Posterior vena cava (tissue), 2 donors: ENCODE measurements at places on chromosomes 4 and X. TPM values are rescaled to one million over a fixed set of nuclear protein-coding genes. Genes with fewer than 3 reads are reported as not detected.
A peak's percentile ranks its signal among the peaks of the same experiment; 100 is the strongest.

DNA sequence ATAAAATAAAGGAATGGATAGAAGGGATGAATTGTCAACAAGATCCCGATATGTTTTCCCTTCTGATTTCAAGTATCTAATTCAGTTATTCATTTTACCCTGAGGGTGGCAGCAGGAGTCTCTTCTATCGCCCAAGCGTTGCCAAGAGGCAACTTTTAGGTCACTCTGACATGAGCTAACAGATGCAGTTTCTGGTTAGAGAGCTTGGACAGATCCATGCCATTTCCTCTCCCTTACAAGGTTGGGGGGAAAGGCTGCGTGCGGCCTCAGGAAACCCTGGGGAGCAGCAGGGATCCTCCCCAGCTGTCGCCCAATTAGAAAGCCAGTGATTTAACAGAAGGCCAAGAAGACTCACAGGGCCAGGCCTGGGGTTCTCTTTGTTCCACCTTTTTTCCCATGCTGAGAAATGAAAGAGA lies 35.3 kb upstream of the WAS start:
- no peak for DNase-seq

- DNase-seq: peak; percentile 49
These were observed 25.1 kb downstream of the GAK start for GRCh38 chr4:907103-907400.

- peak; percentile 83 for DNase-seq
These were observed 35.2 kb downstream of the SLC25A5 start for GRCh38 chrX:119503484-119503861.

DNA sequence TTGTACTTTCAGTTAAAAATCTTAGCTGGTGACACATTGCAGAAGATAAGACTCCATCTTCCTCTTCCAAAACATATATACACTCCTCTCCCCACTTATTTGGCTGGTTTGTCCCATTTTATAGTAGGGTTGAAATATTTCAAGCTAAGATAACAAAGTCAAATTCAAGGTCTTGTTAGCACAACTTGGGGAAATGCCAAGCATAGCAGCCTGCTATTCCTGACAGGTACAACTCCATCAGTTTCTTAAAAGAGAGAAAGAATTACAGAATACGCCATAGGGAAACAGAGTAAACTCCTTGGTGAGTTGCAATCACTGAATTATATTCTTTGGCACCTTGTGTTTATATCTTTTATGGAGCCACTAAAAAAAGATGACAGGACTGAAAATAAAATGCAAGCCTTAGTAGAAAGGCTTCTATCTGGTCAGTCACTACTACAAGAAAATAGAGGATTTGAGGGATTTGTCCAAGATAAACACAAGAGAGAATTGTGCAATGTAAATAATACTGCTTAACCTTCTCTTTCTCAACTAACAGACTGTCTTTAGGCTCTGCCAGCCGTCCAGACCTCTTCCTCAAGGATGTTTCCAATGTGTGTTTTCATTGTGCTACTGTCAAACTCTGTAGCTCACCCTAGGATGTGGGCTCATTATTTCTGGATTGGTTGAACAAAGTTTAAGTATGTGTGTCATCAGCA lies 170.3 kb downstream of the VEGFC start:
- no peak for DNase-seq

DNA sequence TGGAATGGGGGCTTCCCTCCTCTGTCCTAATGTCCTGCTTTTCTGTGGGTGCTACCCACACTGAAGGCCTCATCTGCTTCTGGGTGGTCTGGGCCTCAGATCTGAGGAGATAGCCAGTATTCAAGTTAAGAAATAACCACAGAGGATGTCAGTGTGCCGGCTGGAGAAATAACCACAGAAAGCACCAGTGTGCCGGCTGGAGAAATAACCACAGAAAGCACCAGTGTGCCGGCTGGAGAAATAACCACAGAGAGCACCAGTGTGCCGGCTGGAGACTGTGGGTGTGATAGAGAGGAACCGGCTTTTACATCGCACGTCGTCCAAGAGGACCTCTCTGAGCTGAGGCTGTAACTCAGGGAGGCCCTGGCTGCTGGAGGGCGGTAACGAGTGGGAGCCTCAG lies 65.7 kb upstream of the PSAPL1 start:
- DNase-seq: no peak

- DNase-seq: peak; percentile 60
These were observed 39.5 kb downstream of the NOP14 start for GRCh38 chr4:2923668-2924173.

GRCh38 chrX:530726-531610 lies 99.6 kb upstream of the SHOX start:
- no peak for DNase-seq

- no peak for DNase-seq
These were observed 601.1 kb upstream of the GRIA3 start for GRCh38 chrX:122582975-122583305.

- no peak for DNase-seq
These were observed 559 bp upstream of the PCDH18 start for GRCh38 chr4:137532869-137533236.

PNMA6E gene
- not detected for total RNA-seq

DNA sequence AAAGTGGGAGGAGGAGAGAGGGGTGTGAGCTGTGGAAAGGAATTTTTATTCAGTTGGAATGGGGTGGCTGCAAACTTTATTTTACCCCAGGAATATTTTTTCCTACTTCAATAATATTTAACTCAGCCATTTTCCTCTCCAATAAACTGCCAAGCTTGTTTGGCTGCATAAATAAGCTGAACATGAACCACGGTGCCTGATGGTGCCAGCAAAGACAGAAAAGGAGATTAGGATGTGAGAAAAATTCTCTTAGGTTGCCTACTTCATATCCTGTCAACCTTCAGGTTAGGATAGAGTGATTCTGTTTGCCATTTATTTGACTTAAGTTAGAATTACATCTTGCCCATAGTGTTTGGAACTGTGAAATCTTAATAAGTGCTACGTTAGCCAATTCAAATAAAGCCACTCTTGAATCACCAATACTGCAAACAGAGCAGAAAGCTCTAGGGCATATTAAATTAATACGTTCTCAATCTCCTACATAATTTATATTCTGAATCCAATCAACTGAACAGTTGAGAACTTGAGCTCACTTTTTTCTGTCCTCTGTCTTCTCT lies 195.1 kb downstream of the ARHGAP24 start:
- DNase-seq: no peak

DNA sequence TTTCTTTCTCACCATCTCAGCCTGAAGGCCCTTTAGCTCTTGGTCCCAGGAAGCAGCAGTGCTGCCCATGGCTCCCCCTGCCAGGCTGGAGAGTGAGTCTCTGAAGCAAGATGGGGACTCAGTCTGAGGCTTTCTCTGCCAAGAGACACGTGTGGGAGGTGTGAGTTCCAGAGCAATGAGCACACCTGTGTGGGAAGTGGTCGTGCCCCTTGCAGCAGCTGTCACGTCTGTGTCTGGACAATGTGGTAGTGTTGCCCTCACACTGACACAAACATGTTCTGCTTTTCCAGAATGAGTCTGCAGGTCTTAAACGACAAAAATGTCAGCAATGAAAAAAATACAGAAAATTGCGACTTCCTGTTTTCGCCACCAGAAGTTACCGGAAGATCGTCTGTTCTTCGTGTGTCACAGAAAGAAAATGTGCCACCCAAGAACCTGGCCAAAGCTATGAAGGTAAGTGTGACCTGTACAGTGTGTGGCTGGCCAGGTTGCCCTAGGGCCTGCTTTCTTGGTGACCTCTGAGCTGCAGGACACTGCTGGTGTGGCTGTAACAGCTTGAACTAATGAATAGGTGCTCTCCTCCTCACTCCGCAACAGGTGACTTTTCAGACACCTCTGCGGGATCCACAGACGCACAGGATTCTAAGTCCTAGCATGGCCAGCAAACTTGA lies 1.9 kb downstream of the TACC3 start:
- peak; percentile 68 for DNase-seq

SASH3 gene
- 11.6 TPM for total RNA-seq

DNA sequence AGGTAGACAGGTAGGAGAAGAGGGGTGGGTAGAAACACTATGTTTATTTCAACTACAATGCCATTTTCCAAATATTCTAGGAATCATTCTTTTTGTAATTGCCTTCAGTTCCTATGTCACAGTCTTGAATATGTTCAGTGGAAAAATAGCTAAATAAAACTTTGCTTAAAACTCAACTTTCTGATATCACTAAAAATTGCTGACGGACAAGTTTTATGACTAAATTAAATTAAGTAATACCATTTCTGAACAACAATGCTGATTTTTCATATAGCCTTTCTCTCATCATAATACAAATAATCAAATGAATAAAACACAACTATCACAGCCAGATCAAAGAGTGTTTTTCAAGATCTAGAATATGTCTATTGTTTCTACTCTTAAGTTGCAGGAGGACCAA lies 53.1 kb downstream of the TEC start:
- DNase-seq: no peak

GRCh38 chrX:20455001-20455400 lies 188.3 kb upstream of the RPS6KA3 start:
- DNase-seq: no peak

DNA sequence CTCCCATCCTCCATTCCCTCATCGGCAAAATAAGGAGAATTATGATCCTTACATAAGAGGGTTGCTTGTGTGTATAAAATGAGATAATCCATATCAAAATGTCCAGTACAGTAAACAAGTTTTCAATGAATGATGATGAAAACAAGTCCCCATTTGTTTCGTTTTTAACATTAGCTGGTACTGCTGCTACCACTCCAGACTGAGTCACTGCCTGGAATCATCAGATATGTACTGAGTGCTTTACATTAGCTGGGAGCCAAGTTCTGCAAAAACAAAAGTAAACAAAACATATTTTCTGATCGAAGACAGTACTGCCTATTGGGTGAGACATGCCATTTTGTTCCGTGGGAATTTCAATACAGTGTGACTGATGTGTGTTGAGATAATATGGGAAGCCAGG lies 123.2 kb upstream of the IGFBP7 start:
- no peak for DNase-seq

SYP gene
- 1.5 TPM for total RNA-seq

DNA sequence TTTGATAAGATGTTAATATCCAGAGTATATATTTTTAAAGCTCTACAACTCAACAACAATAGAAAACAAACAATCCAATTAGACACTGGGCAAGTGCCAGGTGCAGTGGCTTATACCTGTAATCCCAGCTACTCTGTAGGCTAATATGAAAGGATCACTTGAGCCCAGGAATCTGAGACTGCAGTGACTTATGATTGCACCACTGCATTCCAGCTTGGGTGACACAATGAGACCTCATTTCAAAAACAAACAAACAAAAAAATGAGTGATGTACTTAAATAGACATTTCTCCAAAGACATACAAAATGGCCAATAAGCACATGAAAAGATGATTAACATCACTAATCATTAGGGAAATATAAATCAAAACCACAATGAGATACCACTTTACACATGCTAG lies 356.8 kb upstream of the PCDH10 start:
- no peak for DNase-seq

DNA sequence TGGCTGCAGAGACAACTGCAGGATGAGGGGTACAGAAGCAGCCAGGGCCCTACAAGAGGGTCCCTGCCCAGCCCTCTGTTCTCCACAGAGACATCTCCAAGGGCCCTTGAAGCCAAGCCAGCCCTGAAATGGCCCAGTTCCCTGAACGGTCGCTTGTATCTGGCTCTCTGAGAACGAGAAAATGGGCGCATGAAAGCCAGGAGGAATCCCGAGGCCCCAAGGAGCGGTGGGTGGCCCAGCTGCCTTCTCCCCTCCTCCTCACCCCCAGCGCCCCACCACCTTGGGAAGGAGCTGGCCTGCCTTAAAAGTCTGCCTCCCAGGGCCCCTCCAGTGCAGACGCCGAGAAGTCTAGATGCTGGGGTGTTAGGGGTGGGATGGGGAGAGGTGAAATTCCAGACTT lies 5.7 kb downstream of the ZNF185 start:
- DNase-seq: no peak

PAGE4 gene
- total RNA-seq: not detected

DNA sequence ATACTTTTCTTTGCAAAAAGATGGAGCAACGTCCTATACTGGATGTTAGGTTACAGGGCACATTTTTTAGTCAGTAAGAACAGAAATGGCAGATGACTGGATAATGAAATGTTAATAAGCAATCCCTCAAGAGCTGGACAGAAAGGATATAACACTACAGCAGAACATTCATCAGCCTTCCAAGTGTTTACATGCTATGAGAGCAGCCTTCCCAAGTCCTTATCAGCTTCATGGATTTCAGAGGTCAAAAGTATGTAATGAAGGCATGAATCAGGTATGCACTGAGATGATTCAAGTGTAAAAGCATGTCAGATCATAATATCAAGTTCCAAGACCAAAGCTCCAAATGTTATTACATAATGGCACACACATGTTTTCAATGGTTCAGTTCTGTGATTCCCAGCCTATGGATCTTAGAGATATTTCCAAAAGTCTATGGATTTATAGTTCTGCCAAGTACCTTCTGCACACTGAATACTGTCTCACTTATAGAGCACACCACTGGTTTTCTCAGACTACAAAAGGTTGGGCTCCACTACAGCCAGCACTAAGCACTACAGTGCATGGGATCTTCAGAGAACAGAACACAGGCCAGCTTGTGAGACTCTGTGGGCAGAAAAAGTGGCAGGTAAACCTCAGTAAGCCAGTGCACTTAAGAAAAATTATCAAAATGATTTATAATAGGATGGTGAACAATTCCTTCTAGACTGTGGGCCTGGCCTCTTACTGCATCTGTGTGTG lies 49.2 kb downstream of the GPC4 start:
- no peak for DNase-seq

- DNase-seq: no peak
These were observed 329.4 kb upstream of the AGA start for GRCh38 chr4:177771645-177772044.

TMEM33 gene
- 34.7 TPM for total RNA-seq

- no peak for DNase-seq
These were observed 151.6 kb downstream of the SLIT2 start for GRCh38 chr4:20403290-20403689.
